ENCODE measurements at places on chromosomes 7 and 10. TPM values are rescaled to one million over a fixed set of nuclear protein-coding genes. Genes with fewer than 3 reads are reported as not detected.

Gene BTBD16
- not detected for polyA plus RNA-seq

Gene SH3PXD2A
- polyA plus RNA-seq: 43.9 TPM

Gene SPDYE9
- polyA plus RNA-seq: not detected

Gene DPP6
- polyA plus RNA-seq: not detected

Gene NPFFR1
- polyA plus RNA-seq: not detected

Gene ZNF467
- polyA plus RNA-seq: 0.92 TPM

Gene CAPZA2
- 115 TPM for polyA plus RNA-seq

Gene DRGX
- polyA plus RNA-seq: 0.06 TPM

Measured in BJ (cell line).